Vagina (tissue), 2 donors: ENCODE measurements at places on chromosomes 7 and 10. TPM values are rescaled to one million over a fixed set of nuclear protein-coding genes. Genes with fewer than 3 reads are reported as not detected.
A peak's percentile ranks its signal among the peaks of the same experiment; 100 is the strongest.

The GJC3 gene
- total RNA-seq = not detected

DNA sequence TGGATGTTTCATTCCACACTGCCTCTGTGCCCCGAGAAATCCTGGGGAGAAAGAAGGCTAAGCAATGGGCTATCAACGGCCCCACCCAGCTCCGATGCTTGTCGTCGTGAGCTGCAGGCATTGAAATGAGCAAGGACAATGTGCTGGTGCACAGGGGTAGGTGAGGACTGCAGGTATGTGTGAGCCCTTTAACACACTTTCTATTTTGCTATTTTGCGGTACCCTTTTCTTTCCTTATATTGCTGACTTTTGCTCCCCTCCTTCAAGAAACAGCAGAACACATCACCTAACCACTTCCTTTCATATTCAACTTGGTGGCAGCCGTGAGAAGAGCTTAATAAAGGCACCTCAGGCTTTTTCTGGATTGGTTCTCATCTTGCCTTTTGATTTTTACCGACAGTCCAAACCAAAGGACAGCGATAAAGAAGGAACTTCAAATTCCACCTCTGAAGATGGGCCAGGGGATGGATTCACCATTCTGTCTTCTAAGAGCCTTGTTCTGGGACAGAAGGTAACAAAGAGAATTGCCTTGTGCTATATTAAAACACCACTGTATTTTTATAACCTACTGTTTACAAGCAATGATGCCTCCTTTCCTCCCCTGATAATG is 39.2 kb downstream of the AIFM2 start:
- H3K27me3 ChIP-seq = no peaks in the 10 kb centered on the region
- H3K4me1 ChIP-seq = no peaks in the 10 kb centered on the region
- DNase-seq = no peak
- H3K27ac ChIP-seq = no peak overlapping the region
- no peaks in the 10 kb centered on the region for H3K36me3 ChIP-seq

The CWF19L1 gene
- 13.3 TPM for total RNA-seq

GRCh38 chr10:122554131-122555036 is 6.2 kb upstream of the DMBT1 start:
- no peaks in the 10 kb centered on the region for H3K36me3 ChIP-seq
- H3K4me1 ChIP-seq = no peaks in the 10 kb centered on the region
- no peak for DNase-seq
- H3K4me3 ChIP-seq = no peak overlapping the region

The BICC1 gene
- 15.2 TPM for total RNA-seq

DNA sequence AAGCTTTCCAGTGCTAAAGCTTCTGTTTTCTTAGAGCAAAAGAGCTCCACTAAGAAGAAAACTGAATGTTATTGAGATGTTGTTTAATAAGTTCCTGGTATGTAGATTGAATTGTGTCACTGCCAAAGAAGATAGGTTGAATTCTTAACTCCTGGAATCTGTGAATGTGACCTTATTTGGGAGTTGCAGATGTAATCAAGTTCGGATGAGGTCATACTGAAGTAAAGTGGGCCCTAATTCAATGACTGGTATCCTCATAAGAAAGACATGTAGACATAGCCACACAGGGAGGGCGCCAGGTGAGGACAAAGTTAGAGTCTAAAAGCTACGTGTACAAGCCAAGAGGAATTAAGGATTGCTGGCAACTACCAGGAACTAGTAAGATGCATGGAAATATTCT is 732.1 kb upstream of the C7orf33 start:
- H3K4me1 ChIP-seq = no peaks in the 10 kb centered on the region
- no peak overlapping the region for H3K27ac ChIP-seq
- H3K4me3 ChIP-seq = no peak overlapping the region

The CALCR gene
- total RNA-seq = not detected

DNA sequence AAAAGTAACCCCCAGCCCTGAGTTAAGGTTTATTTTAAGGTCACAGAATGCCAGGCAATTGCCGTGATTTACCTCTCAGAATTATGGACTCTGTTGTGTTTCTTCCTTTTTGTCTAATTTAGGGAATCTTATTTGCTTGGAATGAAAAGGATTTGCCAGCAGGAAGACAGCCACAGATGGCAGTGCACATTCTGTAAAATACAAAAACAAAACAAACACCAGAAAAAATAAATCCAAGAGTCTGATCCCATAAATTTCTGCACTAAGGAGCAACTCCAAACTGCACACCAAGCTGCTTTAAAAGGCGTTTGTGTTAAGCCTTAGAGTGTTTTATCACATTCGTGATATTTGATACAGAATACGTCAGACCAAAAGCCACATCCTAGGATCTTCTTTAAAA is 199.0 kb upstream of the C7orf33 start:
- DNase-seq = no peak
- no peak overlapping the region for H3K4me3 ChIP-seq
- H3K36me3 ChIP-seq = no peaks in the 10 kb centered on the region
- H3K27ac ChIP-seq = no peak overlapping the region
- no peaks in the 10 kb centered on the region for H3K4me1 ChIP-seq

- no peak for DNase-seq
- no peaks in the 10 kb centered on the region for H3K4me1 ChIP-seq
- no peaks in the 10 kb centered on the region for H3K36me3 ChIP-seq
- no peak overlapping the region for H3K4me3 ChIP-seq
Observed at GRCh38 chr10:5434017-5434753, 21.8 kb downstream of the NET1 start.

DNA sequence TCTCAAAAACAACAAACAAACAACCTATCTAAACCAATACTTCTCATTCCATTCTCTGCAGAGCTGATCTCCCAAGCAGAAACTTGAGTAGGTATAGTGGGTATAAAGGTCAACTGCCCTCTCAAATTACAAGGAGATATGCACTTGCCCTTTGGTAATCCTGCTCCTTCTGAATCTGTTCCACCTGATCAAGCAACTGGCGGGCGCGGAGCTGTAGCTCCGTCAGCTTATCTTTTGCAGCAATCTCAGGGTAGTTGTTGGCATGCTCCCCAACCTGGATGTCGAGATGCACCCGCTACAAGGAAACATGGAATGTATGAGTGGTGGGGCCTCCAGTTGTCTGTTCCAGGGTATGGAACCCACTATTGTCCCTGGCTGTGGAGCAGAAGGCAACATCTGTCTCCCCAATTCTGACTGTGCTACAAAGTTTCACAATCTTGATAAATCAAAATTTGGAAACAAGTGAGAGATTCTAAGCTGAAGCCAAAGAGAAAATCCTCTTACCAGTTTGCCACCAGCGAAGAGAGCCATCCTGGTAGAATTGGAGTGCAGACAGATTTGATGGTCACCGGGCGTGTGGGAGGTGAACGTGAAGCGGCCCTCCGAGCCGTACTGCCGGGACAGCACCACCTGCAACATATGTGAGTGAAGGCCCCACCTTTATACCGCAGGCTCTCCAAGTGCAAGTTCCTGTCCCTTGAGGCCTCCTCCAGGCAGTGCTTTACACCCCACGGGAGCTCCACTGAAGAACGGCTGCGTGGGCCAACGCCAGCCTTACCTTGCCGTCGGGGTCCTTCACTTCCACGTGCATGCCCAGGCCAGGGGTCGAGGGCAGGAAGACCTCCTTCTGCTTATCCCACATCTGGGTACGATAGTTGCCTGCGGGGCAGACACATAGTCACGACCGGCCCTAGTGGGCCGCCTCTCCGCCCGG is 819 bp downstream of the TMED4 start:
- peak overlapping the region; percentile 92 for H3K27ac ChIP-seq
- H3K4me1 ChIP-seq = peaks cover 25% of the 10 kb centered on the region

- H3K27ac ChIP-seq = no peak overlapping the region
- H3K36me3 ChIP-seq = no peaks in the 10 kb centered on the region
- no peaks in the 10 kb centered on the region for H3K27me3 ChIP-seq
- no peak overlapping the region for H3K4me3 ChIP-seq
- DNase-seq = no peak
Observed at GRCh38 chr10:97353945-97354344, 19.4 kb upstream of the FRAT2 start.

GRCh38 chr7:106225856-106226255 is 58.9 kb downstream of the NAMPT start:
- H3K36me3 ChIP-seq = no peaks in the 10 kb centered on the region
- no peak overlapping the region for H3K4me3 ChIP-seq
- no peaks in the 10 kb centered on the region for H3K27me3 ChIP-seq
- no peak overlapping the region for H3K27ac ChIP-seq
- DNase-seq = no peak
- H3K4me1 ChIP-seq = no peaks in the 10 kb centered on the region

GRCh38 chr10:33252324-33252723 is 82.1 kb downstream of the NRP1 start:
- no peak overlapping the region for H3K4me3 ChIP-seq
- H3K4me1 ChIP-seq = no peaks in the 10 kb centered on the region
- DNase-seq = no peak
- H3K27me3 ChIP-seq = no peaks in the 10 kb centered on the region
- no peak overlapping the region for H3K27ac ChIP-seq
- H3K36me3 ChIP-seq = no peaks in the 10 kb centered on the region

DNA sequence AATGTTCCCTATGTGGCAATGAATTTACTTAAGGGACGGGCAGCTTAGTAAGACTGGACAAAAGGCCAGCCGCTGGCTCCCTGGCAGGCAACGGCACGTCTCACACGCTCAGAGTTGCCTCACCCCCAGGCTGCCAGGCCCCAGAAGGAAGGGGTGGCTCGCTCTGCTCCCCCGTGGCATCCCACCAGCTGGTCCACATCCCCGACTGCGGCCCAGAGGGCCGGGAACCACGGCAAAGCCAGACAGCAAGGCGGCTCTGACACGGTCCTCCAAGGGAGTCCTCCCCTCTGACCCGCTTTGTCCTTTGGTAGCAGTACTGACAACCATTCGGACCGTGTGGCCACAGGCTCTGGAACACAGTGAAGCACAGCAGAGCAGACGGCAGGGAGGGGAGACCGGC is 34.1 kb downstream of the NUDT1 start:
- peaks cover 10% of the 10 kb centered on the region for H3K4me1 ChIP-seq
- no peaks in the 10 kb centered on the region for H3K27me3 ChIP-seq
- no peak for DNase-seq
- peaks cover 3% of the 10 kb centered on the region for H3K36me3 ChIP-seq

- H3K36me3 ChIP-seq = no peaks in the 10 kb centered on the region
- H3K4me3 ChIP-seq = no peak overlapping the region
- DNase-seq = no peak
Observed at GRCh38 chr10:109327266-109327665, 596.0 kb downstream of the XPNPEP1 start.

GRCh38 chr7:68470836-68471435 is 1127.3 kb upstream of the AUTS2 start:
- no peak for DNase-seq
- H3K4me1 ChIP-seq = no peaks in the 10 kb centered on the region
- no peaks in the 10 kb centered on the region for H3K36me3 ChIP-seq

GRCh38 chr10:70367195-70367796 is 15.1 kb downstream of the LRRC20 start:
- H3K4me1 ChIP-seq = peaks cover 21% of the 10 kb centered on the region
- no peaks in the 10 kb centered on the region for H3K36me3 ChIP-seq
- no peaks in the 10 kb centered on the region for H3K27me3 ChIP-seq
- H3K4me3 ChIP-seq = no peak overlapping the region
- H3K27ac ChIP-seq = peak overlapping the region; percentile 39
